ENCODE measurements at places on chromosomes 2 and 18. TPM values are rescaled to one million over a fixed set of nuclear protein-coding genes. Genes with fewer than 3 reads are reported as not detected.

- DNase-seq: no peak
These were observed 122.6 kb upstream of the MYCN start for GRCh38 chr2:15817748-15818147.

DNA sequence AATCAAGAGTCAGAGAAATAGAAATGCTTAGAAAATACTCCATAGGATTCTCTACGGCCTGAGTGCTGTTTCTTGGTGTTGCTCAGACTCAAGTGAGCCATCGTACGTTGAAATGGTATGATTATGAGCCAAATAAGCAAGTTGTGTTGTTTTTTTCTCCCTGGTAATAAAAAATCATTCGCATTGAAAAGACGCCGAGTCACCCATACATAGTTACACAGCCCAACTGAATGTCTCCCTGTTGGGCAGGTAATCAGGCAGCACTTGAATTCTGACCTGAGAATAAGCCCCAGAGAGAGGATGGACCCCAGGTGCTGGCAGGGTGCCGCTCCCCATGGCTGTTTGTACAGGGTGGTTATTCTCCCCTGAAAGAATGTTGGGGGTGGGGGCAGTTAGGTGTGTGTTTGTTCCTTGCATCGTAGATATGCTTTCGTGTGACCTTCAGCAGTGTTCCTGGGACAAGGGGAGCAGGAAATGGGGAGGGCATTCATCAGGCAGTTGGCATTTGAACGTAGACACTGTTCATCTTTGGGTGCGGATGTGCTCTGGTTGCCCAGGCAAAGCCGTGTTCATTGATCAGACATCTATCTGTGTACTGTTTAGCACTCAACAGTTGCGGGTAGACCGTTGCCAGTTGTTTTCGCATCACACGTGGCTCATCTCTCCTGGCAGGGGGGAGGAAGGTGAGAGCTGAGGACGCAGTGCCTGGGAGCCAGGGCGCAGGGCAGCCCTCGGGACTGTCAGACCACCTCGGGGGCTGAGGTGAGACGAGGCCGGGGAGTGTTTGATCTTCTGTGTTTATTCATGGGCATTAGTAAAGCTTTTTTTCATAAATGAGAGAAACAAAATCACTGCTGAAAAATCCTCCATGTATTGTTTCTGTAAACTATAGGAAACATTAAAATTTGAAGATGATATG lies 27.3 kb downstream of the MTCL1 start:
- no peak for DNase-seq

DNA sequence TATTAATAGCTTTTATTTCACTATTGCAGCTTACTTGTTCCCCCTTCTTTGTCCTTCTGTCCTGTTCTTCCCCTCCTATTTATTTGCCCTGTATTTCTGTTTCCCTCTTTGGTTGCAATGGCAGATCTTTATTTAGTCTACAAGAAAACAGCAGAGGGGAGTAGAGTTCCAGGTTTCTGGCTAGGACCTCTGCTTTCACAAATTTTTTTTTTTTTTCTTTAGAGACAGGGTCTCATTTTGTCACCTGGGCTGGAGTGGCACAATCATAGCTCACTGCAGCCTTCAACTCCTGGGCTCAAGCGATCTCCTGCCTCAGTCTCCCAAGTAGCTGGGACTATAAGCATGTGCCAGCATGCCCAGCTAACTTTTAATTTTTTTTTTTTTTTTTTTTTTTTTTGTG lies 188.1 kb upstream of the SPRED2 start:
- no peak for DNase-seq

GRCh38 chr2:144518748-144519596 lies 947 bp downstream of the ZEB2 start:
- no peak for DNase-seq

- no peak for DNase-seq
These were observed 100.1 kb upstream of the MAP2 start for GRCh38 chr2:209323738-209324137.

GRCh38 chr2:10305715-10306114 lies 3.0 kb downstream of the HPCAL1 start:
- no peak for DNase-seq

The SRD5A2 gene
- not detected for total RNA-seq

The SLC39A6 gene
- 113 TPM for total RNA-seq

The LOXL3 gene
- total RNA-seq: 11.7 TPM

The EVX2 gene
- total RNA-seq: not detected

The UNC80 gene
- not detected for total RNA-seq

The DPYSL5 gene
- total RNA-seq: not detected

The MATN3 gene
- total RNA-seq: 8.2 TPM

Measured in LHCN-M2 (cell line).